ENCODE measurements at places on chromosomes 5 and 9. TPM values are rescaled to one million over a fixed set of nuclear protein-coding genes. Genes with fewer than 3 reads are reported as not detected.
A peak's percentile ranks its signal among the peaks of the same experiment; 100 is the strongest.

GRCh38 chr9:13252852-13253251, 26.6 kb downstream of the MPDZ start:
- H3K36me3 ChIP-seq, result no peaks in the 10 kb centered on the region
- H3K27ac ChIP-seq, result no peak overlapping the region
- H3K4me1 ChIP-seq, result no peaks in the 10 kb centered on the region
- DNase-seq, result no peak
- no peak overlapping the region for H3K4me3 ChIP-seq

- H3K4me3 ChIP-seq, result no peak overlapping the region
- no peak for DNase-seq
- H3K27ac ChIP-seq, result no peak overlapping the region
- H3K27me3 ChIP-seq, result no peaks in the 10 kb centered on the region
Measured at GRCh38 chr5:82522897-82523296, 244.7 kb upstream of the RPS23 start.

- DNase-seq, result no peak
- no peak overlapping the region for H3K27ac ChIP-seq
- no peaks in the 10 kb centered on the region for H3K4me1 ChIP-seq
Measured at GRCh38 chr5:142597546-142598337, 88.1 kb downstream of the FGF1 start.

GRCh38 chr9:114497236-114497635, 8.0 kb downstream of the WHRN start:
- H3K4me3 ChIP-seq, result no peak overlapping the region
- H3K4me1 ChIP-seq, result peaks cover 3% of the 10 kb centered on the region

DNA sequence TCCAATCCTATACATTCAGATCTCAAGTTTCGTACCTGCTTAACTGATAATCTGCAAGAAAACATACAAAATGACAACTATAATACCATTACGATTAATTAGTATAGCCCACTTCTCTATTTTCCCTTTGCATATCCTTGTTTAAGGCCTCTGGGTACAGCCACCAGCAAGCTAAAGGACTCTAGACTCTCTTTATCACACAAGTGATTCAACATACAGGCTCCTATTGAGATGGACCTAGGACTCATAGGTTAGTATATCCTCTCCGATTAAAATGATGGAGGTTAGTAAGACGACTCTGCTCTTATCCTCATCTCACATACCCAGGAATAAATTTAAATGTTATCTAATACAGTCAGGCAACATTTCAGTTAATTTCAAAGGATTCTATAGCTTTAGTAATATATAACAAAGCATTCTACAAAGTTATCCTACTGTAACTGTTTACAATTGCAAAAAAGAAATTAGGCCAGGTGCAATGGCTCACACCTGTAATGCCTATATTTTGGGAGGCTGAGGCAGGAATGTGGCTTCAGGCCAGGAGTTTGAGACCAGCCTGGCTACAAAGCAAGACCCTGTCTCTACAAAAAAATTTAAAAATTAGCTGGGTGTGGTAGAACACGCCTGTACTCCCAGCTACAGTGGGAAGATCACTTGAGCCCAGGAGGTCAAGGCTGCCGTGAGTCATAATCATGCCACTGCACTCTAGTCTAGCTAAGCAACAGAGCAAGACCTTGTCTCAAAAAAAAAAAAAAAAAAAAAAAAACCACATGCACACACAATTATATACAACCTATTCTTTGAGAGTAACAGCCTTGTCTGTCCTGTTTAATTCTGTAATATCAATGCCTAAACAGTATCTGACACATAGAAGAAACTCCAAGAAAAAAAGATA, 15.4 kb downstream of the HAUS6 start:
- H3K36me3 ChIP-seq, result peaks cover 54% of the 10 kb centered on the region
- no peak for DNase-seq
- H3K27ac ChIP-seq, result no peak overlapping the region
- H3K4me3 ChIP-seq, result no peak overlapping the region
- no peaks in the 10 kb centered on the region for H3K27me3 ChIP-seq

DNA sequence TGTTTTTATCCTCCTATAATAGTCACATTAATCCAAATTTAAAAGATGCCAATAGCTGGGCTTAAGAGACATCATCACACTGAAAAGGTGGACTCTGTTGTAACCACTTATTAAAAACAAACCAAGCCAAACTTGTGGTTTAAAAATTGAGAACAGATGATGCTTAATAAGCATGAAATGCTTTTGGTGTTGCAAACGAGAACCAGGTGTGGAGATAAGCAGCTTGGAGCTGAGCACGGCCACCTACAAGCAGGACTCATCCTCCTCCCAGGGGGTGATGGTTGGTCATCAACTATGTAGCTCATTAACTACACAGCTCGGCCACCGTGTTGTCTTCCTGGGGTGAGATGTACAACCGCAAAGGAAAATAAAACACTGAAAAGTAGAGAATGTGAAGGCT, 154.4 kb downstream of the NPR3 start:
- no peaks in the 10 kb centered on the region for H3K36me3 ChIP-seq
- H3K4me3 ChIP-seq, result no peak overlapping the region
- DNase-seq, result no peak
- H3K27ac ChIP-seq, result no peak overlapping the region
- no peaks in the 10 kb centered on the region for H3K4me1 ChIP-seq

- H3K27me3 ChIP-seq, result no peaks in the 10 kb centered on the region
- H3K4me3 ChIP-seq, result no peak overlapping the region
- DNase-seq, result no peak
- no peak overlapping the region for H3K27ac ChIP-seq
Measured at GRCh38 chr5:31217446-31217845, 24.0 kb downstream of the CDH6 start.

DNA sequence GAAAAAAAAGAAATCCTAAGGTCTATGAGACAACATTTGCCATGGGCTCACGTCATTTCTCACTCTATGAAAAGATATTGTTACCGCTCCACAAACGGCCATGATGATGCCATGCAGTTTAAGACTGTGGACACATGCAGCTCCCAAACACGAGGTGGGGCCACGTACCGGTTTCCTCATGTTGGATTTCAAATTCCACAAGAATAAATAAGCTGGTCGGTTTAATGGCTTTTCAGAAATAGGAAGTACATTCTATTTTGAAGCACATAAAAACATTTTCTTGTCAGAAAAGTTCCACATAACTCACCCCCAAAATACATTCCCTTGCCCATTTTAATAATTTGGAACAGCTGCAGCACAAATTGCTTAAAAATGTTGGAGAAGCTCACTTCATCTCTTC, 130.6 kb downstream of the MYO10 start:
- H3K4me3 ChIP-seq, result no peak overlapping the region
- no peak overlapping the region for H3K27ac ChIP-seq
- no peak for DNase-seq
- no peaks in the 10 kb centered on the region for H3K36me3 ChIP-seq
- H3K27me3 ChIP-seq, result no peaks in the 10 kb centered on the region

GRCh38 chr5:93721511-93721910, 19.9 kb downstream of the POU5F2 start:
- no peak for DNase-seq
- no peaks in the 10 kb centered on the region for H3K4me1 ChIP-seq
- H3K27me3 ChIP-seq, result no peaks in the 10 kb centered on the region
- no peak overlapping the region for H3K4me3 ChIP-seq
- no peak overlapping the region for H3K27ac ChIP-seq
- no peaks in the 10 kb centered on the region for H3K36me3 ChIP-seq

DNA sequence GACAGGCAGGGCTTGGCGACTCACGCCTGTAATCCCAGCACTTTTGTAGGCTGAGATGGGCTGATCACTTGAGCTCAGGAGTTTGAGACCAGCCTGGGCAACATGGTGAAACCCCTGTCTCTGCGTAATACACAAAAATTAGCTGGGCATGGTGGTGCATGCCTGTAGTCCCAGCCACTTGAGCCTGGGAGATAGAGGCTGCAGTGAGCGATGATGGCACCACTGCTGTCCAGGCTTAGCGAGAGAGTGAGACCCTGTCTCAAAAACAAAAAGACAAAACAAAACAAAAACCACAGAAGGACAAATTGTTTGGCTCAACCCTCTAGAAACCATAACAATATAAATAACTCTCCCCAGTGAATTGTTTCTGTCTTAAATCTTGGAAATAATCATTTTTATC, 92.6 kb upstream of the ERBIN start:
- no peak overlapping the region for H3K4me3 ChIP-seq
- H3K27me3 ChIP-seq, result no peaks in the 10 kb centered on the region
- no peaks in the 10 kb centered on the region for H3K36me3 ChIP-seq
- no peak overlapping the region for H3K27ac ChIP-seq
- H3K4me1 ChIP-seq, result no peaks in the 10 kb centered on the region

- peaks cover 68% of the 10 kb centered on the region for H3K36me3 ChIP-seq
- H3K4me1 ChIP-seq, result no peaks in the 10 kb centered on the region
- H3K4me3 ChIP-seq, result no peak overlapping the region
- no peaks in the 10 kb centered on the region for H3K27me3 ChIP-seq
- H3K27ac ChIP-seq, result no peak overlapping the region
Measured at GRCh38 chr5:111124793-111125192, 32.6 kb downstream of the WDR36 start.

DNA sequence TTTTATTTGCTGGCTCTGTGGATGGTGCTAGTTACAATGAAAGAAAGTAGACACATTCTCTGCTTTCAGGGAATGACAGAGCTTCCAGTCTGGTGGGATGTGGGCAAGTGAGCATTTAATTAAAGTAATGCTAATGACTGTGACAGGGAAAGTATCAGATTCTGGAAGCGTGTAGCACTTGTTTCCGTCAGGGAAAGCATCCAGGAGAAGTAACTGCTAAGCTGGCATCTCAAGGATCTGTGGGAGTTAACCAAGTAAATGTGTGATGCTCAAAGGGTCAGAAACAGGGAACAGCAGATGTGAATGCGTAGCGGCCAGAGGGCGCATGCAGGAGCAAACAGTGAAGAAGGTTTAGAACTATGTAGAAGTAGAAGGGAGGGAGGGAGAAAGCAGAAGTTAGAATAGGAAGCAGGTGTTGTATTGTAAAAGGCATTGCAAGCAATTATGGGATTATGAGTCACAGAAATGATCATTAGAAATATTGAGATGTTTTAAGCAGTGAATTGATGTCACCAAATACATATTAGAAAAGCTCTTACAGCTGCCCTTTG, 12.2 kb downstream of the KLHL9 start:
- DNase-seq, result no peak
- H3K36me3 ChIP-seq, result no peaks in the 10 kb centered on the region
- peaks cover 6% of the 10 kb centered on the region for H3K4me1 ChIP-seq
- H3K27ac ChIP-seq, result no peak overlapping the region

DNA sequence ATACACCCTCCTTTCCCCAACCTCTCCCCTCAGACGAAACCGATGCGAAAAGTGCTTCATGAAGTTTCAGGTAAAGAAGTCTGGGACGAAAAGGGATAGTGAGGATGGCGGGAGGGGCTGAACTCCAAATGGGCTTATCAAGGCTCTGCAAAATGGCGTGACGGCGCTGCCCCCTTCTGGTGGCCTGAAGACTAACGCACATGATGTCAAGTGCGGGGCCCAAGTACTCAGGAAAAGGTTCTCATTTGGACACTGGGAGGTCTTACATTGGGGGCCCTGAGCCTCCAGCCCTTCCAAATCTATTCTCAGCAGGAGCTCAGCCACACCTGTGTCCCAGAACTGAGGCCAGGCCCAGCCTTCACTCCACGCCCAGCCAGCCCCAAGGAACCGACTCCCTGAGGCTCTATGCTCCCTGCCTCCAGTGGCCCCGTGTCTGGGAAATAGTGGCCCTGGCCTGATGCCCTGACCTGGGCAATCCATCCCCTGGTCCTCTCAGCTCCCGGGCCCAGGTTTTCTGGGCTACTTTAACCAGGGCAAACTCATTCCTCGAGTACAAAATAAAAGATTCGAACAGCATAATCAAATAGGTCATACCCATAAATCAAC, 119.9 kb downstream of the KCNIP1 start:
- no peaks in the 10 kb centered on the region for H3K4me1 ChIP-seq
- peak; percentile 78 for DNase-seq
- no peak overlapping the region for H3K4me3 ChIP-seq

DNA sequence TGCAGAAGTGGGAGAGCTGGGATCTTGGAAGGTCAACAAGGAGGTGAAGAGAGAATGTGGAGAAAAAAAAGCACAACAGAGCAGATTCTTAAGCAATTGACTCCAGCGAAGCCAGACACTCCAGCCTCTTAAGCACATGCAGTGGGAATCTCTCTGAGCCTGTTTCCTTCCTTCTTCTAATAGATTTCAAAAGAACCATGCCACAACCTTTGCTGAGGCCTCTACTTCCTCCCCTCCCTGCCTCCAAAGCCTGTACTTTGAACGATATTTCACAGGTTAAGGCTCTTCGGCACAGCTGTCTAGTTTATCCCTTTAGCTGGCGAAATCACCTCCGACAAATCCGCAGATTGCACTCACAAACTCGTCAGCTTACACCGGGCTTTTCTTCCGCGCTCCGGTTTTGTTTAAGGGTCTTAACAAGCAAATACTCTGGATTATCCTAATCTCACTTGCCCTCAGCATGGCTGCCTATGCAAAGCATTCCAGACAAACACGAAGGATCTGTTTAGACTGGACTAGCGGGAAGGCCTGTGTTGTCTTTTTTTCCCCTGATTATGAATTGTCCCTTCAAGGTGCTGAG, 211.6 kb upstream of the PANK3 start:
- H3K4me1 ChIP-seq, result no peaks in the 10 kb centered on the region
- H3K27ac ChIP-seq, result no peak overlapping the region
- H3K27me3 ChIP-seq, result no peaks in the 10 kb centered on the region

GRCh38 chr9:136323371-136323789, 4.0 kb upstream of the GPSM1 start:
- no peaks in the 10 kb centered on the region for H3K36me3 ChIP-seq
- no peak overlapping the region for H3K4me3 ChIP-seq
- DNase-seq, result no peak

DNA sequence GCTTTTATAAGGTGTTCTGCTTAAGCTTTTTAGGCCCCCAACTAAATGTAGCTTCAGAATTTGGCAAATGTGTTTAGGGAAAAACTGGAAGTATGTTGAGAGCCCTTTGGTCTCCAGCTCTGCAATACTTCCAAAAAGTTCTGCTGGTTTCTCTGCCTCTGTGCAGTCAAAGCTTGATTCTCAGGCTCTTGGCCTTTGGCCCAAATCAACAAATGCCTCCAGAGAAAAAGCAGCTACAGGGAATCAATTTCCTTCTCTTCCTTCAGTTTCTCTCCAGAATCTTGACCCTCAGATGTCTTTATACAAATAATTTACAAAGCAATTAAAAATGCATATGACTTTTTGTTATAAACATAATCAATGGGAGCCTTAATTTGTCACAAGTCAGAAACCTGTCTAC, 235.7 kb downstream of the COMMD10 start:
- H3K36me3 ChIP-seq, result no peaks in the 10 kb centered on the region
- no peak for DNase-seq
- H3K4me3 ChIP-seq, result no peak overlapping the region
- H3K4me1 ChIP-seq, result no peaks in the 10 kb centered on the region

DNA sequence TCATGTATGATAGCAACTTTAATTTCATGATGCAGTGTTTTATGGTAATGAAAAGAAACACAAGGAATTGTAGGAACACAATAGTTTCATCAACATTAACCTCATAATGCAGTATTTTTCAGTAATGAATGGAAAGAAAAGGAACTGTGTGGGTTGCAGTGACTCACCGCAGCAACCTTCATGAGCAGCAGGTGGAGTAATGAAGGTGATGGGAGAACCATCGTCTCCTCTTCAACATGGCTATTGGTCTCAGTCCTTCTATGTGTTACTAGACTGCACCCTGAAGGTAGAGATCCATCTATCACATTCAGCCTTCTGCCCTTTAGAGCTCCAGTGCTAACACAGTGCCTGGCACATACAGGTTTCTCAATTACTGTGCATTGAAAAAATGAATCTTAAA, 58.0 kb downstream of the TMEM215 start:
- no peak for DNase-seq
- H3K4me1 ChIP-seq, result no peaks in the 10 kb centered on the region

The PCDHA5 gene
- polyA plus RNA-seq, result not detected

The PCDHB4 gene
- polyA plus RNA-seq, result 0.24 TPM

The DBH gene
- polyA plus RNA-seq, result 0.03 TPM

The PPP6C gene
- 21.1 TPM for polyA plus RNA-seq

The CYSRT1 gene
- 0.70 TPM for polyA plus RNA-seq

The TCERG1 gene
- 51.1 TPM for polyA plus RNA-seq

The CRB2 gene
- 1.2 TPM for polyA plus RNA-seq

All from spleen (tissue), 13 donors.